ENCODE measurements at places on chromosomes 12 and 14. TPM values are rescaled to one million over a fixed set of nuclear protein-coding genes. Genes with fewer than 3 reads are reported as not detected.
A peak's percentile ranks its signal among the peaks of the same experiment; 100 is the strongest.

DNA sequence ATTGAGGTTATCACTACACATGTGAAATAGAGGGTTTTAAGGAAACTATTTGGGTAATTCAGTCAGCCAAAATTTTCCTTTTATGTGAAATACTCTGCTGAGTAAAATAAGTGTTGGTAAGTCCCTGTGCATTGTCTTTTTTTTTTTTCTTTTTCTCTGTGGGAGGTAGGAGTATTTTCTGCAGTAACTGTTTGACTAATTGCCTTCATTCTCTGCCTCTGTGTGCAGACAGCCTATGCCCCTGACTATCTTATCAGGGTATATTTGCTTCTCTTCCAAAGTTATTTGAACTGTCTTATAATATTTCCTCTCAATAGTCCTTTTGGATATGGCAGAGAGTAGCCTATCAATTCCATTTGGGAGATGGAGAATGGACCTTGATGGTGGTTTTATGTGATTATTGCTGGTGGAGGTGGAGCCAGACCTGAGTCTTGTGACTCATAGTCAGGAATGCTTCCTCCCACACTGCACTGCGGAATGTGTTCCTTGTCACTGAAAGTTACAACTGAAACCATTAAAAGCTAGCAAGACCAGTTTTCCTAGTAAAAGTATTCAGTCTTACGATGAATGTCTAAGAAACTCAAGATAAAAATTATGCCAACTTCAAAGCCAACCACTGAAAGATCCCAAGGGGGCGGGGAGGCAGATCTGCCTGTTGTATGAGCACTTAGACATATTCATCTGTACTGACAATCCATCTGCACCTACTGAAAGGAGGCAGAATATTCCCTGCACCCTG is 40.9 kb upstream of the STXBP6 start:
- peaks cover 2% of the 10 kb centered on the region for H3K4me1 ChIP-seq
- H3K4me3 ChIP-seq = no peak overlapping the region
- H3K27me3 ChIP-seq = peaks cover 51% of the 10 kb centered on the region
- no peak overlapping the region for H3K27ac ChIP-seq
- no peak for DNase-seq

NCAPD2 gene
- 73.4 TPM for total RNA-seq

HECTD1 gene
- total RNA-seq = 135 TPM

GRCh38 chr14:101087614-101088394 is 184.3 kb upstream of the RTL1 start:
- no peak for DNase-seq
- H3K4me3 ChIP-seq = no peak overlapping the region
- peaks cover 9% of the 10 kb centered on the region for H3K27me3 ChIP-seq
- H3K36me3 ChIP-seq = no peaks in the 10 kb centered on the region

ST8SIA1 gene
- total RNA-seq = 0.19 TPM

DNA sequence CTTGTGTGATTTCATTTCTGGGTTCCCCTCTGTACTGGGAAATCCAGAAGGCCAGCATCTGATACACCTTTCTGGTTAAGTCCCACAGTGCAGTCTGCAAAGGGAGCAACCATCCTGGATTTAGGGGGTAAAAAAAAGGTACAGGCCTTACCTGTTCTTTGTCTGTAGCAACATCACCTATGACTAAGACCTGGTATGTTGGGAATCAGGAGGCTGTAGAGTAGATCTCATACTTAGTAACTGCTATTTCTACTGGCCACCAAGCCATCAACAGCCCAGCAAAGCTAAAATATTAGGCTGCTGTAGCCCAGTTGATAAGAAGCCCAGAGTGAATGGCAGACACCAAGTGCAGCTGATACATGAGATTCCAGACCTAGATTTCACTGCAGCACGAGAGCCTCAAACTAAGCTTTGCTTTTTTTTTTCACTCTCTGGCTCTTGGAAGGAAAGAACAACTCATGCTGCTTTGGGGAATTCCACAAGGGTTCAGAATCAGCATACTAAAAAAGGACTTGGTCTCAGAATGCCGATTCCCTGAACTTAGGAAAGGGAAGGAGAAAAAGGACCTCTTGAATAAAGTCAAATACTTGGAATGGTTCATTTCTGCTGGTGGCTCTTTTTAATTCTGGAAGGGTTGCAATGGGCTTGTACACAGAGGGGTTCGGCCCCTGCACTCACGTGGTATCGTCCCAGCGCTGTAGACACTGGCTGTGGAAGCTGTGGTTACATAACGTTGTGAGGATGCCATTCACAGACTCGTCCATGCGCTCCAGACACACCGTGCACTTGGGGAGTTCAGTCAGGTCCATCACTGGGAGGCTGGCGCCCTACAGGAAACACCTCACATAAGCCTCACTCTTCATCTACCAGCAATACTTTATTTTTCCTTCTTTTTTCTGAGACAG is 20.5 kb downstream of the BRAP start:
- peaks cover 5% of the 10 kb centered on the region for H3K4me1 ChIP-seq
- no peak for DNase-seq
- H3K27ac ChIP-seq = no peak overlapping the region

DAD1 gene
- 147 TPM for total RNA-seq

DNA sequence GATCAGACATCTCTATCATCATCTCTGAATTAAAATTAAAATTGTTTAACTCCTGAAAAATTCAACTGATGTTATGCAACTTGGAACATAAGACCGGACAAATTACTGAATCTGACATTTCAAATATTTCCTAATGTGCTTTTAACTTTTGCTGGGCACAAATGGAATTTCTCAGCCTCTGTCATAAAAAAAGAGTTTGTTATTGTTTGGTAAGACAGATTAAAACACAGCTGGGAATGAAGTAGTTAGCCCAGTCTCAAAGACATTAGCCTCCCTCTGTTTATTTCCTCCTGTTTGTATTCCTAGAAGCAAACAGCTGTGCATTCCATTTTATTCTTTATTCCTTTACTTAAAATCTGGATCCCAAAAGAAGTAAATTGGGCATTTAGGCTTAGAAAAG is 29.4 kb downstream of the PLEKHA5 start:
- no peak overlapping the region for H3K4me3 ChIP-seq
- no peaks in the 10 kb centered on the region for H3K4me1 ChIP-seq
- H3K27me3 ChIP-seq = no peaks in the 10 kb centered on the region

GRCh38 chr14:73757876-73758391 is 43.8 kb upstream of the PNMA1 start:
- H3K4me1 ChIP-seq = peaks cover 83% of the 10 kb centered on the region
- no peaks in the 10 kb centered on the region for H3K36me3 ChIP-seq
- peak overlapping the region; percentile 87 for H3K4me3 ChIP-seq
- DNase-seq = no peak
- H3K27me3 ChIP-seq = no peaks in the 10 kb centered on the region
- H3K27ac ChIP-seq = peak overlapping the region; percentile 88

DNA sequence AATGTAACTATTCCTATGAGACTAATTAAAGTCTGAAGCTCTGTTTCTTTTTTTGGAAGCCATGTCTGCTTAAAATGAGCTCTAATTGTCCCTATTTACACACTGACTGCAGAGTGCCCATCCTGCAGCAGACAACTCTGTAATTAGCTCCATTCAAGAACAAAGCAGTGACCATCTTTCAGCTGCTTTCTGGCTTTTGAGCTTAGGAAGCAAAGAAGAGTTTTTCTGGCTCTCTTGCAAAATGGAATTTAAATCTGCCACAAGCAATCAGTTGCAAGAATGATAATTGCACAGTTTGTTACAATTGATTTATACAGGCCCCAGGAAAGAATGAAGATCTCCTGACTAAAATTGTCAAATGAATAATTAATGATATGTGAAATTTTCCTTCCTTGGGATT is 83.4 kb downstream of the GAS2L3 start:
- no peaks in the 10 kb centered on the region for H3K4me1 ChIP-seq
- peaks cover 8% of the 10 kb centered on the region for H3K27me3 ChIP-seq
- DNase-seq = no peak
- no peak overlapping the region for H3K4me3 ChIP-seq
- H3K27ac ChIP-seq = no peak overlapping the region

CLEC2A gene
- total RNA-seq = not detected

- H3K27me3 ChIP-seq = peaks cover 11% of the 10 kb centered on the region
- DNase-seq = no peak
- no peak overlapping the region for H3K27ac ChIP-seq
- no peaks in the 10 kb centered on the region for H3K36me3 ChIP-seq
Measured at GRCh38 chr12:69131077-69131476, 108.3 kb upstream of the CPSF6 start.

MANSC1 gene
- total RNA-seq = 1.1 TPM

DNA sequence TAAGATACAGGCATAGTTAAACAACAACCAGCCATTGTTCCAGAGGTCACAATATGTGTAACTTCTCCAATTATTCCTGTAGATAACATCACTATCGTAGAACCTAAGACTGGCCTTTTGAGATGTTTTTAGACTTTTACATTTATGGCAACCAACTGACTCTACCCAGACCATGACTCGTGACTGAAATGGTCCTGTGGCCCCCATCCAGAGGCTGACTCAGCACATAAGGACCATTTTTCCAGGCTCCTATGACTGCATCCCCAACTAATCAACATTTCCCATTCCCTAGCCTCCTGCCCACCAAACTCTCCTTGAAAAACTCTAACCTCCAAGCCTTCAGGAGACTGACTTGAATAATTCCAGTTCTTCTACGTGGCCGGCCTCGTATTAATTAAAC is 52.6 kb upstream of the NID2 start:
- H3K4me1 ChIP-seq = peaks cover 15% of the 10 kb centered on the region
- no peaks in the 10 kb centered on the region for H3K36me3 ChIP-seq
- H3K27me3 ChIP-seq = no peaks in the 10 kb centered on the region
- H3K27ac ChIP-seq = no peak overlapping the region

HPD gene
- total RNA-seq = not detected

- H3K4me3 ChIP-seq = no peak overlapping the region
- H3K36me3 ChIP-seq = no peaks in the 10 kb centered on the region
- H3K27me3 ChIP-seq = peaks cover 8% of the 10 kb centered on the region
- peaks cover 11% of the 10 kb centered on the region for H3K4me1 ChIP-seq
Measured at GRCh38 chr12:13004986-13005385, 4.9 kb upstream of the HEBP1 start.

- H3K4me3 ChIP-seq = no peak overlapping the region
- no peaks in the 10 kb centered on the region for H3K27me3 ChIP-seq
- no peaks in the 10 kb centered on the region for H3K36me3 ChIP-seq
- peaks cover 9% of the 10 kb centered on the region for H3K4me1 ChIP-seq
- no peak overlapping the region for H3K27ac ChIP-seq
Measured at GRCh38 chr12:89827592-89827991, 119.0 kb upstream of the ATP2B1 start.

C3AR1 gene
- total RNA-seq = 2.3 TPM

KRT73 gene
- total RNA-seq = 0.52 TPM

DNA sequence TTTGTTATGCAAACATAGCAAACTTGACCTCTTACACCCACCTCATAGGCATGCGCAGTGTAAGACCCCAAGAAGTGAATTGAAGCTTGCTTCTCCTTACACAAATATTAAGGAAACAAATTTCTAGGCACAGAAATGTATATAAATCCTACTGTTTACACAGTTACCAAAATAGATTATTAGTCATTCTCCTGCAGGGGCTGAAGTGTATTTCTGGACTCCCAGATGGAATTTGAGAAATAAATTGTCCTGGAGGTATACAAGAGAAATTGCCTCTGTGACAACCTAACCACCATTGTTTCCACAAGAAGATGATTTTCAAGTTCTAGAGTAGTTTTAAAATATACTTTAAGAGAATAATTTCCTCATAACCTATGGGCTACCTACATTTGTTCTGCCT is 656.0 kb upstream of the MDGA2 start:
- H3K27ac ChIP-seq = no peak overlapping the region
- no peaks in the 10 kb centered on the region for H3K4me1 ChIP-seq
- no peaks in the 10 kb centered on the region for H3K27me3 ChIP-seq
- H3K4me3 ChIP-seq = no peak overlapping the region
- peaks cover 4% of the 10 kb centered on the region for H3K36me3 ChIP-seq

- peak overlapping the region; percentile 15 for H3K4me3 ChIP-seq
- no peaks in the 10 kb centered on the region for H3K36me3 ChIP-seq
- H3K4me1 ChIP-seq = peaks cover 38% of the 10 kb centered on the region
- H3K27me3 ChIP-seq = no peaks in the 10 kb centered on the region
- no peak for DNase-seq
- H3K27ac ChIP-seq = peak overlapping the region; percentile 91
Measured at GRCh38 chr12:6324936-6325750, 14.7 kb downstream of the PLEKHG6 start.

DNA sequence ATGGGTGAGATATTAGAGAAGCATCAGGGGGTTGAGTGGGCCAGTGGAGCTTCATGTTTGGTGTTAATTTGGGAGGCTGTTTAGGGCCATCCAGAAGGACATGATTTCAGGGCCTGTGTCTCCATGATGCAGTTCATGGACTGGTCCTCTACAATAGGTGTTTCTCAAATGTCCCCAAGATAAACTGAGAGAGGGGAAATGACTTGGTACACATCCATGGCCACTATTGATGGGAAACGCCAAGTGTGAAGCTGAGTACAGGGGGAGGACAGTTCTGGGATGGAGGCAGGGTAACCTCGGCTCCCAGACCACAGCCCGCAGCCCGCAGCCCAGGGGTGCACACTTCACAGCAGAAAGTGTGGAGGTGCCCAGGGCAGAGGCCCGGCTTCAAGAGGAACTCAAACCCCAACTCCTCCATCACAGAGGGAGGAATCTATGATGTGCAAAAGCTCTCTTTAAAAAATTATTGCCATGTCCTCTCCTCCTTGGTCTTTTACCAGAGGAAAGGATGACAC is 33.3 kb downstream of the CACNA2D4 start:
- no peak overlapping the region for H3K27ac ChIP-seq
- no peaks in the 10 kb centered on the region for H3K36me3 ChIP-seq
- no peak overlapping the region for H3K4me3 ChIP-seq
- H3K4me1 ChIP-seq = peaks cover 3% of the 10 kb centered on the region
- no peak for DNase-seq

DNA sequence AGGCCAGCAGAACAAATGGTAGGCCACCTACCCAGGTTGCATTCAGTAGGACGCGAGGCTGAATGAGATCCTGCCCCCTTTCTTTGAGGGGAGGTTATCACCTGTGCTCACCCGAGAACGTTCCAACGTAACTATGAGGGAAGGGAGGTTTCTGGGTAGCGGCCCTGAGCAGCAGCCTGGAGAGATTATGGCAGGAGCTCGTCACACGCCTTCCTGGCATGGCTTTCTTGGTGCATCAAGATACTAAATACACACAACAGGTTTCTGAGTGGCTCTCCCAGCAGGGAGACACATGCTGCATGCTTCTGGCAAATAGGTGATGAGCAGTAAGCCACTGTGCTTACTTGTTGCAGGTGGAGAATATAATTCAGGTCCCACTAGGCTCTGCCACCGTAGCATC is 147.7 kb downstream of the CALM1 start:
- no peak overlapping the region for H3K4me3 ChIP-seq
- no peaks in the 10 kb centered on the region for H3K36me3 ChIP-seq
- no peaks in the 10 kb centered on the region for H3K4me1 ChIP-seq
- DNase-seq = no peak

DNA sequence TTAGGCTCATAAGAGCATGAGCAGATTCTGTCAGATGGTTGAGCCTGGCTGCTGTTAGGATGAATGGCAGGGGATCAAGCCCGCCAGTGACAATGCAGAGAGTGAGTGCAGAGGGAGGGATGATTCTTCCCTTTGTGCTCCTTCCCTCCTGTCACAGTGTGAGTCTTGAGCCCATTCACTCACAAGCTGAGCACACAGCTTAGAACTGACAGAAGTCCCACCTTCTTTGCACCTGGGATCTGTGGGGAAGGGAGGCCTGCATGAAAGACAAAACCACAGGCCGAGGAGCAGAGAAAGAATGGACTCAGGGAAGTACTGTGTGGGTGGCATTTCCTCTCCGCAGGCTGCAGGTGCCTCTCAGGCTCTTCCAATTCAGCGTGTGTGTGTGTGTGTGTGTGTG is 160.6 kb downstream of the KCNA5 start:
- H3K4me1 ChIP-seq = no peaks in the 10 kb centered on the region
- H3K27ac ChIP-seq = no peak overlapping the region
- no peak overlapping the region for H3K4me3 ChIP-seq
- H3K27me3 ChIP-seq = peaks cover 12% of the 10 kb centered on the region
- no peaks in the 10 kb centered on the region for H3K36me3 ChIP-seq
- DNase-seq = no peak

RNASE3 gene
- total RNA-seq = not detected
